ENCODE measurements at places on chromosomes 7 and 10.

DNA sequence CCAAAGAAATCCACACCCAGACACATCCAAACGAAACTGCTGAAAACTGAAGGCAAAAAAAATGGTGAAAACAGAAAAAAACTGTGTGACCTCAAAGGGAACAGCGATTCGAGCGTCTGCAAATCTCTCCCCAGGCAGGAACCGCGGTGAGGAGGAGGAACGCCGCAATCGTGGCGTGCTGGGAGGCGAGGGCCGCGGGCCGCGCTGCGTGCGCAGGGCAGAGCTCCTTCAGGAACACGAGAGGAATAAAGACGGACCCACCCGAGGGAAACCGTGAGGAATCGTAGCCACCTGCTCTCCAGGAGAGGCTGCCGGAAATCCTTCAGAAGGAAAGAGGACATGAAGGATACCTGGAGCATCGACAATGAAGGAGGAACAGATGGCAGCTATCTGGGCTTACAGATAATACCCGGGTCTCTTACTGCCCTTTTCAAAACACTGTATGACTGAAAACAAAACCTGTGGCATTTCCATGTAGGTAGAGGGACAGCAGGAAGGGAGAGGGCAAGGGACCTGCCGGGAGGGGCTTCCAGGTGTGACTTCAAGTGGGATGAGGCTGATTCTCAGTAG is 266.0 kb downstream of the MAD1L1 start:
- no peak for DNase-seq

DNA sequence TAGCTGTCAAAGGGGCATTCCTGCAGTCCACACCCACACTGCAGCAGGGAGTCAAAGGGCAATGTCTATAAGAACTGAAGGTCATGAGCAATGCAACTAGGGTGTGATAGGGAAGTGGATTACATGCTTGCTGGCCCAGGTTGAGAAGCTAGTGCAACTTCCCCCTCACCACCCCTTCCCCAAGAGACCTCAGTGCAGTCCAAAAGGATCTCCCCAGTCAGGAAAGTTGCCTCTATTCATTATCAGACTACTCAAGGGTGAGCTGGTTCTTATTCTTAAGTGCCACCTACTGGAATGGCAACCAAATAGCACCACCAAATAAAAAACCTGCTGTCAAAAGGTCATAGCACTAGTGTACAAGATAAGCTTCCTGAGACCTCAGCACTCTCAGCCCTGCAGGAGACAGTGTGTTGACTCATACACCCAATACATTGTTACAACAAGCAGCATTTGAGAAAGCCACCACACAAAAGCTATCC is 28.2 kb downstream of the MTERF1 start:
- DNase-seq, result no peak

- DNase-seq, result no peak
Observed at GRCh38 chr10:57894361-57894760, 373.3 kb downstream of the IPMK start.

DNA sequence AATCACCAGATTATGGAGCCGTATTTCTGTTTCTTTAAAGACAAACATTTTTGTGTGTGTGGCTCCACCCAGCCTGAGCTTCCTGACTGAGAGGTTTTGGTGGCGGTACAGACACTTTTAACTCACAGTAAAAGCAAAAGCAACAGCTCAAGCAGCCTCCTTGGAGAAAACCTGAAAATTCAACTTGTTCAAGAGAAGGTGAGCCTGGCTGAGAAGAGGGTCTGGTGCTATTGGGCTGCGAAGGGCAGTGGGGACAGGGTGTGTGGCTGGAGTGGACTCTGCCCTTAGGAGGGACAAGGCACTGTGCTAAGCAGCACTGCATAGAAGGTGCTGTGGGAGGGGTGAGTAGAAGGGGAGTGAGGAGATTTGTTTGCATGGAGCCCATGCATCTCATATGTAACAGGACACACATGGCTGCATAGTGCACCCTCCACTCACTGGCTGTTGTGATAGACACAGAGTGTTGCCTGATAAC is at the start of gene GIMAP7:
Gene GIMAP7 (plus strand): TSS at position 125 of the 475 bp plus-strand sequence. CDS start 5,103 bp downstream, outside the sequence.
- DNase-seq, result peak; percentile 61
